BJ (cell line): ENCODE measurements at places on chromosomes 1 and 21.

DNA sequence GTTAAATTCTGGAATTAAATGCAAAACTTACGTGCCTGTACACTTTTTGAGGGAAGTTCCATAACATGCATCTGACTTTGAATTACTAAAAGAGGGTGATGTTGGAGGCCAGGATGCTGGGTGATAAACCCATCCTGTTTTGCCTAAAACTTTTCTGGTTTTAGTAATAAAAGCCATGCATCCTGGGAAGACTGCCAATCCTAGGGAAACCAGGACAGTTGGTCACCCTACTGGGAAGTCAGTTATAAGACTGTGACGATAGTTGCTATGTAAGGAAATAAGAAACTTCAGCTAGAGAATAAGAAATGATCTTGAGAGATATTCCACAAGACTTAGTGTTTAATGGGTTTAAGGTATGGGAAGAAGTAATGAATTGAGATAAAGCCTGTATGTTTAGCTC is 336.6 kb upstream of the LYPLAL1 start:
- DNase-seq, result no peak

GRCh38 chr21:28642891-28643290 is 349.8 kb downstream of the LTN1 start:
- no peak for DNase-seq

GRCh38 chr1:96557336-96557735 is 164.2 kb upstream of the PTBP2 start:
- no peak for DNase-seq

DNA sequence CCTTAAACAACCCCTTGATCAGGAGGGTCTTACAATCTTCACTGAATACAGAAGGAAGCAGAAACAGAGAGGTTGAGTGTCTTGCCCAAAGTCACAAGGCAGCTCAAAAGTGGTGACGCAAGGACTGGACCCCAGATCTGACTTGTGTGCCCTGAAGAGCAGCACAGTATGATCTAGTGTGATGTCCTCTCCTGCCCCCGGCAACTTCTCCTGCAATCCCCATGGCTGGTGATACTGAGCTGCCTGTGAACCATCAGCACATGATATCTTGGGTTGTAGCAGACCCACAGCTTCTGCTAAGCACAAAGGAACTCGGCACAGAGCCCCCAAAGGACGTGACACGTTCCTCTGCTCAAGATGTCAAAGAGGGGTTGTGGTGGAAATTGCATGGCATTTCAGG is 51.2 kb upstream of the EDN2 start:
- no peak for DNase-seq

DNA sequence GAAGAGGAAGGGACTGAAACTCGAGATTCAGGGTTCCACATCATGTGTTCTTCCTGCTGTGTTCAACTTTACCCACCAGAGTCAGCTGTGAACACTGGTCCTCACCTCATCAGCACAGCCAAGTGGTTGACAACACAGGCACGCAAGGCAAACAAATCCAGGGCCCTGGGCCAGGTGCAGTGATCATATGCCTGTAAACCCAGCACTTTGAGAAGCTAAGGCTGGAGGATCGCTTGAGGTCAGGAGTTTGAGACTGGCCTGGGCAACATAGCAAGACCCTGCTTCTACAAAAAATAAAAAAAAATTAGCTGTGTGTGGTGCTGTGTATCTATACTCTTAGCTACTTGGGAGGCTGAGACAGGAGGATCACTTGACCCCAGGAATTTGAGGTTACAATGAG is 8.4 kb upstream of the XKR8 start:
- DNase-seq, result no peak

DNA sequence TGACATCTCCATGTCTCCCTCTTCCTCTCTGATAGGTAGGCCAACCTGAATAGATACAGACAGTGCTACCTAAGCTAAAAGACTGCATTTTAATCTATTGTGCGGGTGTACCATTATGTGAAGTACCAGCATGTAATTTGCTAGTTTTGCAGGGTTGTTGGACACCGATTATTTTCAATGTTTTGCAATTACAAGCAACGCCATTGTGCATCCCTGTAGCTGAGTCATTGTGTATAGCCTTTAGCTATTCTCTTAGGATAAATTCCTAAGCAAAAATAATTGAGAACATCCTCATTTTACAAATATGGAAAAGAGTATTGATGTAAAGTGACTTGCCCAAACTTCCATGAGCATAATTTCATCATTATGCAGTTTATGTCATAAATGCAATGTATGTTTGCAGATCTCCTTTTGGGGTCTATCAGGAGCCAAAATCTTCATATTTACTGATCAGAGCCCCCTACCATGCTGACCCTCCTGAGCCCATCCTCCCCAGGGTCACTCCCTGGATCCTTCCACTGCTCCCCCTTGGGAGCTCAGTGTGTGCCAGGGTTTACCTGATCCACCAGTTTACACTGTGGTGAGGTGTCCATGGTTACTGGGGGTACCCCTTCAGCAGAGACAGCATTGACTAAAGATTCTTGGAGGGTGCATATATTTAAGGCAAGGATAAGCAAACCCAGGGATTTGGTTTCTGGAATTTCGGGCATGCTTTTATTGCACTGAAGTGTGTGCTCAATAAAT is 80.6 kb downstream of the CCDC185 start:
- DNase-seq, result no peak

GRCh38 chr1:23751050-23751814 is 8.0 kb downstream of the ELOA start:
- DNase-seq, result no peak
